ENCODE measurements at places on chromosomes 7 and 10.
A peak's percentile ranks its signal among the peaks of the same experiment; 100 is the strongest.

DNA sequence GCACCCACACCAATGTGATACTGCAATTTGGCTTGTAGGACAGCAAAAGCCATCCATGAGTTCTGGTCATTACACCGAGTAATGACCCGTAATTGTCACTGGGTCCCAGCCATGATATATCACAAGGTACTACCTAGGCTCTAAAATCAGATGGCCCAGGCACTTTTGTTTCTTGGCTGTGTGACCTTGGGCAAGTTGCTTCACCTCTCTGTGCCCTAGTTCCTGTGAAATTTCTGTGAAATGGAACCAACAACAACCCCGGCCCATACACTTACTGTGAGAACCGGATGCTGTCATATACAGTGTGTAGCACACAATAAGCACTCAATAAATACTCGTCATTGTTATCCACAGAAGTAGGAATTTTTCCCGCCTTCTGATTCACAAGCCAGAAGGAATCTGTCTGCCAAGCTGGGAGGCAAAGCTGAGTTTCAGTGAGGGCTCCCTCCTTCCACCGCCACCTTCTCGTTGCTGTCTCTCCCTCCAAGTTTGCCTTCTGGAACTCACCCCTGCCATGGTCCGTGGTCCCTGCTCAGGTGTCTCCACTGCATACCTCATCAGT, 6.4 kb upstream of the CYTH3 start:
- DNase-seq: no peak

GRCh38 chr7:95545007-95545615, 51.2 kb downstream of the PDK4 start:
- DNase-seq: no peak

DNA sequence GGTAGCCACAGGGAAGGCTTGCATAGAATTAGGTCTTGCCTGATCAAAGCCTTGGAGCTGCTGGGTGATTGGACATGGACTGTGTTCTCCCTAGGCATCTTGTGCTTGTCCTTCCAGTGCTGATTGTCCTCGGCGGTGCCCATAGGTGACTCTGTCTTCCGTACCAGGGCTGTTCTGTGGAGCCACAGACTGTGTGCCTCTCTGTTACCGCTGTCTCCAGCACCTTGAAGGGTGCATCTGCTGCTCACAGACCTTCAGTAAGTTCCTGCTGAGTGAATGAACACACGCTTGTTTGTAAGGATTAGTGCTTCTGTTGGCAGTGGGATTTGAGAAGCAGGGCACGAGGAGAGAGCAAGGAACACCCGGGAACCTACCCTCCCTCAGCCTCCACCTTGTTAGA, 116.7 kb downstream of the CELF2 start:
- DNase-seq: no peak

DNA sequence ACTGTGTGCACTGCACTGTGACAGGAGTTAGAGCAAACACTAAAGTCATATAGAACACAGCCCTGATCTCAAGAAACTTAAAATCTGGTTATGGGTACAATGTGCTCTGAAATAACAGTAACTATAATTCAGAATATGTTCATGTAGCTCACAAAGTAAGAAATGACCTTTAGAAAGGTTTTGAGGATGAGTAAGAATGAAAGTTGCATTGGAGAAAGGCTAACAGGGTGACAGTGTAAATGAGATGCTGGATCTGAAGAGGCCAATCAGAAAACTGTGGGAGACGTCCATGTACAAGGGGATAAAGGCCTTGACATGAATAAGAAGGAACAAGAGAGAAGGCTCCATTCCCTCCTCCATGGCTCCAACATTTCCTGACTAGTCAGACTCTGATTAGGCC, 124.7 kb downstream of the GRM3 start:
- no peak for DNase-seq

- peak; percentile 48 for DNase-seq
Observed at GRCh38 chr7:94655848-94656657, at the start of gene SGCE. Gene SGCE, minus strand, starts transcription at chr7:94656133. Its CDS starts 35 bp downstream, at chr7:94656098.

DNA sequence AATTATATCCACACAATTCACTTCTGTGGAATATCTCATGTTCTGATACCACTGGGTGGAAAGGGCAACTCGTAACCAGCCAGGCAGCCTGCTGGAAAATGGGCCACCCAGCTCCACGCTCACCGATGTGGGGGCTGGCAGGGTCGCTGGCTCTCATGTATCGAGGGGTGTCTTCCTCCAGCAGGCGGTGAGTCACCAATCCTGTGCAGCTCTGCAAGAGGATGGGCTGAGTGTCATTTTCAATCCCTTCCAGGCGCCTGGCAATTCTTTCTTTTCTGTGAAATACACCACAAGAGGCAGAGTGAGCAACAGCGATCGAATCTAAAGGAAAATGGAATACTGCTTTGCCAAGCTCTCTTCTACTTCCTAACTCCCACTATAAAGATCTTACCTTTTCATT, 80.1 kb downstream of the SVIL start:
- DNase-seq: no peak

Measured in NCI-H1694 (cell line).